Ammon's horn (tissue), 1 donor: ENCODE measurements at places on chromosomes 4 and X.
A peak's percentile ranks its signal among the peaks of the same experiment; 100 is the strongest.

DNA sequence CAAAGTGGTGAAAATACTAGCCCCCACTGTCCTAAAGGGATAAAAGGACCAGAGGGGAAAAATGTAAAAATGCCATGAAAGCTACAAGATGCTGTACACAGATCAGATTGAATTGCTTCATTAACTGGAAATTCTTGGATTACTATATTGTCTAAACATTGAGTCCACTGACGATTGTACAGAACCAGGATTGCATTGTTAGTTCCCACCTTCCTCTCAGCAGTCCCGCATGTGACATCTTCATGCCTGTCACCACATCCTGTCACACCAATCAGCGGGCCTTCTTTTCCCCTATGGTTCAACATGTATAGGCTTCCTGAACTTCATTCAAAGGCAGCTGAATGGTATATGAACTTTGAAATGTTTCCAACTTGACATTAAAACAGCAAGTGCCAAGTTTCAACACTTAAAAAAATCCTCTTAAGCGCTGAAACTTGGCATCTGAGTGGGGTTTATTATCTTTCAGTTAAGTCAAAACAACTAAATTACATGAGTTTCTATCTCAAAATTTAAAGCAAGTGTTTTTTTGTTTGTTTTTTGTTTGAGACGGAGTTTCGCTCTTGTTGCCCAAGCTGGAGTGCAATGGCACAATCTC, 24.6 kb downstream of the ZRSR2 start:
- DNase-seq: no peak

- DNase-seq: peak; percentile 93
These were observed at the start of gene DGKQ for GRCh38 chr4:973431-974397. Gene DGKQ (minus strand): TSS chr4:973569. CDS start chr4:973482, 87 bp downstream.

GRCh38 chr4:108937066-108937465, 174.2 kb upstream of the ETNPPL start:
- DNase-seq: no peak

- no peak for DNase-seq
These were observed 105.6 kb downstream of the ANXA10 start for GRCh38 chr4:168197926-168198325.

- peak; percentile 16 for DNase-seq
These were observed 53.9 kb upstream of the RPS6KA3 start for GRCh38 chrX:20320461-20321159.

- DNase-seq: no peak
These were observed 11.9 kb downstream of the TSC22D3 start for GRCh38 chrX:107763647-107764046.

DNA sequence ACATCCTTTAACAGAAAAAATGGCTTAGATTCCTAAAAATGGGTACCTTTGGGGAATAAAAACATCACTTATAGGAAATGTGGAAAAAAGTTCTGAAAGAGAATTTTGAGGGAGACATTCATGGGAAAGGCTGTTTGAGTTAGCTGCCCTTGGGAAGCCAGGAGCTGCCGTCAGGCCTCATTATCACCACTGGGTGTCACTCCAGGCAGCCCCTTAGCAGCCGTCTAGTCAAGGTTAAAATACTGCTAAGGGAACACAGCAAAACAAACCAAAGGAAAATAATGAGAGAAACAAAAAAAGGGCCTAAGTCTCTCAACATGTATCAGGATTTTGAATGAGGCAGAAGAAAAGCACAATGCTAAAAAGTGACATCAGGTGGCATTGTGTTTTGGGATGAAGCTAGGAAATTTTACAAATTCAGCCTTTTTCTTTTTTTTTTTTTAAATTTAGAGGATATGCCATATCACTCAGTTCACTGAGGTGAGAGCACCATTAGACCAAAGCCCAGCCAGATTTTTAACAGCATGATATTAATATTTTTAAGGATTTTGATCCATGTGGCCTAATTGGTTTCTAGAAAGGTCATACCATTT, 235.3 kb downstream of the GPAT3 start:
- DNase-seq: peak; percentile 50

GRCh38 chr4:3865986-3866812, 100.0 kb downstream of the ADRA2C start:
- DNase-seq: no peak

DNA sequence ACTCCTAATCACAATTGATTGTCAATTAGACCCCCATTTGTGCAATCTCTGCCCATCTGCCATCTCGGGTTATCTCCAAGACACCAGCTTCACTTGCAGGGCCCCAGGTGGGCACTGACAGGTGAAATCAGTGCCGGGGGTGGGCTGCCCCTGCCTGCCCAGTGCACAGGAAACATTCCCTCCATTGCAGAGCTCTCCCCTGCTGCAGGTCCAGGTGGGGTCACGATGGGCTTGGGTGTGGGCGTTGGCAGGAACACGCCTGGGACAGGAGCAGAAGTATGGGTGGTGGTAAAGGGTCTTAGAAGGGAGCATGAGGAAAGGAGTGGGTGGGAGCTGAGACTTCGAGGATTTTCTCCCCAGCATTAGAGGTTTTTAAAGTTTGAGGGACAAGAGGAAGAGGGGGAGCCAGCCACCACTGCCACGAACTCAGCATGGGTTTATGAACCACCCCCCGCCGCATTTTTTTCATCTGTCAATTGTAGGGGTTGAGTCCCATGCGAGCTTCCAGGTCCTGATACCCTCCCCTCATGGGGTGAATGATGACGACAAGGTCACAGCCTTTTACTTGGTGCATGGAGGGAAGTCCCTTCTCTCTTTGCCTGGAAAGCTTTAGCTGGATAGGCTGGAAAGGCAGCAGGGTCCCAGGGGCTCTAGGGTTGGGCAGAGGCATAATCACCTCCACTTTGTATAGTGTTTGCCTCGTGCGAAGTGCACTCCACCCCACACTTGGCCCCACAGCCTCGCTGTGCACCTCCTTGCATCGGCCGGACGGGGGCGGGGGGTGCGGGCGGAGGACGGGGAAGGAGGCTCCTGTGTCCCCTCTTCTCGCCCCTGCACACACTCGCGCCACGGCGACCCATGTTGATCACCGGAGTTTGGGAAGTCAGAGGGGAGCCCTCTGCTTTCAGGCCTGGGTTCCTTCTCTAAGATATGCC, 3.5 kb upstream of the NKX1-1 start:
- no peak for DNase-seq

- no peak for DNase-seq
These were observed 3.5 kb downstream of the MXD4 start for GRCh38 chr4:2258091-2259035.

- no peak for DNase-seq
These were observed 180.7 kb downstream of the CEP135 start for GRCh38 chr4:56129431-56129861.

GRCh38 chr4:139227729-139228404, 50.8 kb upstream of the ELF2 start:
- DNase-seq: no peak

DNA sequence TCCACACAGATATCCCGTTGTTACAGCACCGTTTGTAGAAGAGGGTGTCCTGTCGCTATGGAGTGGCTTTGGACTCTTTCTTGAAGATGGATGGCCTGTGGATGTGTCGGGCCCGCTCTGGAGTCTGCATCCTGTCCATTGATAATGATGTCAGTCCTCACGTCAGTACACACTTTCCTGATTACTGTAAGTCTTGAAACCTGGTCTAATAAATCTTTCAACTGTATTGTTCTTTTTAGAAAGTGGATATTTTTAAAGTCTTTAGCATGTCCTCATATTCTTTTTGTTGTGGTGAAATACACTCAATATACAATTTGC, 14.9 kb downstream of the MSANTD1 start:
- no peak for DNase-seq

DNA sequence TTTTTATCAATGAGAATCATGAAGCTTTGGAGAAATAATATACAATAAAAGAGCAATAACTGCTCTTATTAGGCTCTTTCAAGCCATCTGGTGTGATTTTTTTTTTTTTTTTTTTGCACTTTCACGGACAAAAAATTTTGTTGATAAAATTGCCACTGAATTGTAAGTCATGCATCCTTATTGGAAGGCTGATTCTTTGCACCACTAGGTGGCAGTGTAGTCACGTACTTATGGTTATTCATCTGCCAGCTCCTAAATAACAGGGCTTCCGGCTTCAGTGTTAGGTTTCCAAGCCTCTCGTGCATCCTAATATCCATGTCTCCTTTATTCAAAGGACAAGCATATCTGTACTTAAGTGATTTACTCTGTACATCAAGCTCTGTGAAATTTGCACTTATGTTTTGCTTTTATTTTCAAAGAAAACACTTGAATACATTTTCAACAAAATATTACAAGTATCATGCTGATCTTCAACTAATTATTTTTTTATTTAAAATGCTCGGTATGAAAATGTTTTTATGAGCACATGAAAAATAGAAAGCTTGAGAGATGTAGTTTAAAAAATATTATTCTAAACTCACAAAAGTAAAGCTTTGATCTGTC, 1578.3 kb upstream of the TENM3 start:
- DNase-seq: peak; percentile 94

DNA sequence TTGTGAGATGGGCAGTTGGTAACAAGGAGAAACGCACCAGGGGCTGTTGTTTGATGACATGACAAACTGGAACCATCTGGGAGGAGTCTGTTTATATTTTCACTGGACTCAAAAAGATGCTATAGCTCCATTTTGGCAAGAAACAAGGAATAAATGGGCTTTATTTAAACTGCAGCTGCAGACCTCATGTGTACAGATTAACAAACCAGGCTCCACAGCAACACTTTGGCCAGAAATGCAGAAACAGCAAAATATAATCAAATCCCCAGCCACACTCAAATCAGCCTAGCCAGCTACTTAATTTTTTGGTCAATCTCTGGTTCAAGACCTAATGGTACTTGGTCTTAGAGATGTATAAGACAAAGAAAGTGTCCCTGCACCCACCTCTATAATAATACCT, 52.7 kb downstream of the ASB9 start:
- DNase-seq: no peak

- DNase-seq: peak; percentile 85
These were observed at the start of gene ING2 for GRCh38 chr4:183504930-183505610. Gene ING2 (plus strand): TSS chr4:183505058. CDS start chr4:183505196, 138 bp downstream.

DNA sequence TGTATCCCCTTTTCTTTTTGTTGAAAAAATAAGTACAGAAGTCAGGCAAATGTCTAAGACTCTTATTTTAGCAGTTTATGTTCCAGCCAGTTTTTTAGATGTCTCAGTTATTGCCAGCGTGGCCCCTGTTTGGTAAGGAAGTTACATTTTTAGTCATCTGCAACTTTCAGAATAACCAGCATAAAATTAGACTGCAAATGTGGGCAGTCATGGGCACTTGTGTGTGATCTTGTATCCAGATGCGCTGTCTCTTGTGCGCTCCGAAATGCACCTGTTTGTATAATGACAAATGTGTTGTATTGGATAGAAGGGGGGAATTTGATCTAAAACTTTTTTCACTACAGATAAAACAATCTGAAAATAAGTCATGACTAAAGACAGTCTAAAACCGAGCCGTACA, 44.3 kb upstream of the CLCN4 start:
- no peak for DNase-seq

DNA sequence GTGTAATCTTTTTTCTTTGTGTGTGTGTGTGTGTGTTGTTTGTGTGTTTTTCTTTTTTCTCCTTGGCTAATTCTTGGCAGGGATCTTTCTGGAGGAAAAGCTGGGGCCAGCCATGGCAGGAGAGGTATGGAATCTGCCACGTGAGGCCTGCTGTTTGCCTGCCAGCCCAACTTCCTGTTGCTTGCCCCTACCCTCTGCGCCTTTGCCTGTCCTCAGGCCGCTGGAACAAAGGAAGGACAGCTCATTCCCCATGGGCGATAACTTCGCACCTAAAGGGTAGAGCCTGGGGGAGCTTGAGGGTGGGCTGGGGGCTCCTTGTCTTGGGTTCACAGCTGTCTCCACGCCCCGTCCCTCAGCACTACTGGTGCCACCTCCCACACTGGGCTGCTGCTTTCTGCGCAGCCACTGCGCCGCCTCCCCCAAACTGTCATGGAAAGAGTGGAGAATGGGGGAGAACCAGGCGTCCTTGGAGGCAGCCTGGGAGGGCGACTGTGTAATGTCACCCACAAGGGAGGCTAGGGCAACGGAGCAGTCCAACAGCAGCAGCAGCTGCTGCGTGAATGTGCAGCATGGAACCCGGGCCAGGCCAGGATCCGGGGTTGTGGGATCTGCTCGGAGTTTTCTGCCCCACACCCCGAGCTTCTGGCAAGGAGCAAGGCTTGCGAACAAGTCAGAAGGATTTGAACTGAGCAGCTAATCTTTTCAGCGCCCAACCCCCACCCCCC, 12.3 kb upstream of the YIPF7 start:
- DNase-seq: no peak

GRCh38 chr4:123068081-123068480, 145.7 kb upstream of the NUDT6 start:
- no peak for DNase-seq

- no peak for DNase-seq
These were observed 99.2 kb upstream of the RAPGEF2 start for GRCh38 chr4:159003420-159004253.

DNA sequence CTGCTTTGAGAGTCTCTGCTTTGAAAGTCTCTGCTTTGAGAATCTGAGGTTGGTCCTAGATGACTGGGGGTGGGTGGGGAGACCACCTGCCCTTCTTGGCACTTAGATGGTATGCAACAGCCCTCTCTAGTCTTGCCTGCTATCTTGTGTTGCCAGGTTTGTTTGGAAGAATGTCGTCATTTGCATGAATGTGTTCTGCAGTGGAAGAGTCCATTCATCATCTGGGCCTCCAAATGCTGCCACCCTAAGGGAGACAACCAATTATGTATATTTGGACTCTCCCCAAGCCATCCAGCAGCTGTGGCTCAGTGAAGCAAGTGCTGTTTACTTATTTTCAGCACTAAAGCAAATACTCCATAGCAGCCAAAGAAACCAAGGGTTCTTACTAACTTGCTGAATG, 44.6 kb upstream of the TRPC5OS start:
- DNase-seq: peak; percentile 25

GRCh38 chrX:154019061-154019621, 561 bp downstream of the IRAK1 start:
- no peak for DNase-seq

- DNase-seq: no peak
These were observed 61.1 kb downstream of the RGS12 start for GRCh38 chr4:3353752-3354454.

DNA sequence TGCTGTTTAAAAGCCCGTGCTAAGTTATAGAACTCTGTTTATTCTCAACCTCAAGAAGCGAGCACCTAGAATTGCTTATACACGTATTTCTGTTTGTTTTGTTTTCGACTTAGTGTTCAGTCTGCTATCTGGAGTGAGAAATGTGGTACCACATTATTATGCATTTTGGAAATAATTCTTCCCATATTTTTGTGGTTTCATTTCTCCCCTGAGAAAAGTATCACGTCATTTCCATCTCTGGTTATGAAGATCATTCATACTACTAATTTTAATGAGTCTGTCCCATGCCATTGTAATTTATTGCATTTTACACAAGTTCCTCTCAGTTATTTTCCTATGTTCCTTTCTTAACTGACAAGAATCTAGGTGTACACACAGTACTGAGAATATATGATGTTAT, 186.0 kb downstream of the DCHS2 start:
- DNase-seq: no peak

DNA sequence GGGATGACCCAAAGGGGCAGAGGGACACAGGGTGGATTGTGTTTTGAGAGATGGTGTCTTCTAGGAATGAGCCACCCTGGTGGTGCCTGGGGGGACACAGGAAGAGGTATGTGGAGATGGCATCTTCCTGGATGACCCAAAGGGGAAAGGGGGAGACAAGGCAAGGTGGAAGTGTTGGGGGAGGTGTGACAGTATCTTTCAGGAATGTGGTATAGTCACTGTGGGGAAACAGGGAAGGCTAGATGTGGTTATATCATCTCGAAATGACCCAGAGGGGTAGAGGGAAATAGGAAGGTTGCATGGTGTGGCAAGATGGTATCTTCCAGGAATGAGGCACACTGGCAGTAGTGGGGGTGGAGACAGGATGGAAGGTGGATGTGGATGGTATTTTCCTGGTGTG, 62.9 kb downstream of the MAOA start:
- DNase-seq: no peak

GRCh38 chr4:180437601-180438000, 1805.6 kb upstream of the TENM3 start:
- DNase-seq: no peak
